Kidney (tissue), 22 donors: ENCODE measurements at places on chromosomes 7 and 10.
A peak's percentile ranks its signal among the peaks of the same experiment; 100 is the strongest.

GRCh38 chr7:144452064-144452463 lies 48.6 kb upstream of the NOBOX start:
- DNase-seq: no peak

GRCh38 chr10:61923210-61923949 lies 21.9 kb downstream of the ARID5B start:
- no peak for DNase-seq

- no peak for DNase-seq
Observed at GRCh38 chr7:151863386-151864079, 13.4 kb downstream of the PRKAG2 start.

- DNase-seq: no peak
Observed at GRCh38 chr10:131065673-131066305, 245.7 kb downstream of the TCERG1L start.

- DNase-seq: no peak
Observed at GRCh38 chr10:78435484-78436221, 402.0 kb downstream of the RPS24 start.

DNA sequence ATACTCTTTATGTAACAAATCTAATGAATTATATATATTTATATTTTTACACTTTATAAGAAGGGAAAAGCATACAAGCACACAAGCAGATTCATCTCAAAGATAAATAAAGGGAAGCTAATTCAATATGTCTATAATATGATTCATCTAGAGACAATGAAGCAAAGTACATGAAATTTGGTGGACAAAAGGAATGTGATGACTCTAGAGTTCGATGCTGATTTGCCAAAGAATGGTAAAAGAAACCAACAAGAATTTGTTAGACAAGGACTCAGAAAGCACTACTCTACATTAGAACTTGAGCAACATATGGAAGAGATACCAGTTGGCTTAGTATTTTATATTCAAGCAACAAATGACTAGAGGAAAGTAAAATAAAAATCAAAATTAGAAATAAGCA lies 536.5 kb upstream of the TEX47 start:
- no peak for DNase-seq

DNA sequence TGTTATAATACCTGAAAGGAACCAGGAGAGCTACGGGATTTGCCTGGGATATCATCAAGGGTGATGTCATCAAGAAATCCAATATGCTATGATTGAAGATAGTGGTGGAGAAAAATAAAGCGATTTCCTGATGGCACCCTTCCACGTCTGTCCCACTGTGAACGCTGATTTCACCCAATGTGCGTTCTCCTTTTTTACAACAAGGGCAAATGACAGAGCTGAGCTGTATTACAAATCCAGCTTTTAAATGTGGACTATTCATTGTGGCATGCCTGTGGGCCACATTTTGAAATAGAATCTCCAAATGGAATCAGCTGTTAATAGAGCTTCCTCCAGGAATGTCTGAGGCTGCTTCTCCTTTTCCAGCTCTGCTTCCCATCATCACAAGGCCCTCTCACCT lies 23.3 kb downstream of the SLC13A4 start:
- no peak for DNase-seq

- DNase-seq: peak; percentile 28
Observed at GRCh38 chr10:422241-422640, 267.2 kb downstream of the DIP2C start.

DNA sequence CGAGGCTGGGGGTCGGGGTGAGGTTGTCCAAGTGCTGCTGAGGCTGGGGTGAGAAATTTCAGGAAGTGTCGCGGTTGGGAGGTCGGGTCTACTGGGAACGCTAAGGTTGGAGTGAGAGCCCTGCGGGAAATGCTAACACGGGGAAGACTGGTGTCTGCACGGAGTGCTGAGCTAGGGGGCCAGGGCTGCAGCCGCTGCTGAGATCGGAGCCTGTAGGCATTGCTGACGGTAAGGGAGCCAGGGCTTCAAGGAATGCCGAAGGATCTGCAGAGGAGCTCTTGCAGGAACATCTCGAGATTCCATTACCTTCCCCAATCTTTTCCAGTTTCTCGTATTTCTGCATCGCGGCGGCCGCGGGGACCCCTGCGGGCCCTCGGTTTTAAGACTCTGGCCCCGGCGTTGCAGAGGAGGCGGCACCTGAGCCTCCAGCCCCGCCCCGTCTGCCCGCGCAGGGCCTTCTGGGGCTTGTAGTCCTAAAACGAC lies at the start of gene CDK5:
CDK5 (minus strand) TSS at position 392 of the 483 bp plus-strand sequence; CDS start at position 343, 49 bp downstream.
- no peak for DNase-seq

GRCh38 chr10:29648114-29648982 lies 13.6 kb upstream of the SVIL start:
- DNase-seq: no peak

DNA sequence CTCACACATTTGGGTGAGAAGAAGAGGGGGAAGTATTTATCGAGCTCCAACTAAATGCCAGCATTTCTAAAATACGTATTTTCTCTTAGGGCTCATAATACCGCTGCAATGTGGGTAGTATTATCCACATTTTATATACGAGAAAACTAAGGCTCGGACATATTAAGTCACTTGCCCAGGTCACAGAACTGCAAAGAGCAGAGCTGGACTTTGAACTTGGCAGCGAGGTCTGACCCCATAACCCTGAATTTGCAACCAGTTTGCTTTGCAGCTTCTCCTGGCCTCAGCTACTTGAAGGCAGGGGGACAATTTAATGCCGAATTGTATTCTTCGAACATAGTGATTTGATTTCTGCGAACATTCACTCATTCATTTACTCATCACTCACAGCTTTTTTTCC lies 7.2 kb downstream of the ABLIM1 start:
- DNase-seq: no peak

GRCh38 chr10:61987951-61988379 lies 86.5 kb downstream of the ARID5B start:
- DNase-seq: no peak
